Spinal cord (tissue), 10 donors: ENCODE measurements at places on chromosomes 3 and 15.

- no peak for DNase-seq
Measured at GRCh38 chr15:60518511-60518910, 39.6 kb upstream of the ICE2 start.

GRCh38 chr3:101453961-101454360 is 59.1 kb downstream of the SENP7 start:
- no peak for DNase-seq

- no peak for DNase-seq
Measured at GRCh38 chr15:72183781-72184164, 13.8 kb downstream of the GRAMD2A start.

DNA sequence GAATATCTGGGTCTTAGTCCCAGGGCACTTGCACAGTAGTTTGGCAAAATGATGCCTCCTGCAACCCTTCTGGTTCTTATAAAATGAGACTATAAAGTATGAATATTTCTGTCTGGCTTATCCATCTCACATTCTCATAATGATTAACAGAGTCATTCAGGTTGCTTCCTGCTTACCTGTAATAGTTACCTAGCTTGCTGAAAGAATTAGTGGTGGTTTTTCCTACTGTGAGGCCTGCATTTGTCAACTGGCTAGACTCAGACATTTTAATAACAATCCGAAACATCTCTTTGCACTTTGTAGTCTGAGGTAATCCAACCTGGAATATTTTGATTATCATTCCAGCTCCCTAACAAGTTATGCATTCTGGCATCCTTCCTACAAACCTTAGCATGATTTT is 75.6 kb upstream of the POU1F1 start:
- DNase-seq = no peak

DNA sequence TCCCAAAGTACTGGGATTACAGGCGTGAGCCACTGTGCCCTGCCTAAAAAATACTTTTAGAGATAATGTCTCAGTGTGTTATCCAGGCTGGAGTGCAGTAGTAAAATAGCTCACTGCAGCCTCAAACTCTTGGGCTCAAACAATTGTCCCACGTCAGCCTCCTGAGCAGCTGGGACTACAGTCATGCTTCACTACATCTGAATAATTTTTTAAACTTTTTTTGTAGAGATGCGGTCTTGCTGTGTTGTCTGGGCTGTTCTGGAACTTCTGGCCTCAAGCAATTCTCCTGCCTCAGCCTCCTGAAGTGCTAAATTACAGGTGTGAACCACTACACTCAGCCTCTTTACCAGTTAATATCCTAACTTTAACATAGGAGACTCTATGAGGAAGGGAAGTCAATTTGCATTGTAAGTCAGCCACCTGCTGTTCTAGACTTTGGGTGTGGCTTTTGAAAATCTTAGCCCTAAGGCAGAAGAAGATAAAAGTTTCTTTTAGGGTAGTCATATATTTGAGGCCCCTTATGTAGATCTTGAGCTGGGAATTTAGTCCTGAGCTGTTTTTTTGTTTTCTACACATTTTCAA is 78.2 kb upstream of the RASGRP1 start:
- no peak for DNase-seq

DNA sequence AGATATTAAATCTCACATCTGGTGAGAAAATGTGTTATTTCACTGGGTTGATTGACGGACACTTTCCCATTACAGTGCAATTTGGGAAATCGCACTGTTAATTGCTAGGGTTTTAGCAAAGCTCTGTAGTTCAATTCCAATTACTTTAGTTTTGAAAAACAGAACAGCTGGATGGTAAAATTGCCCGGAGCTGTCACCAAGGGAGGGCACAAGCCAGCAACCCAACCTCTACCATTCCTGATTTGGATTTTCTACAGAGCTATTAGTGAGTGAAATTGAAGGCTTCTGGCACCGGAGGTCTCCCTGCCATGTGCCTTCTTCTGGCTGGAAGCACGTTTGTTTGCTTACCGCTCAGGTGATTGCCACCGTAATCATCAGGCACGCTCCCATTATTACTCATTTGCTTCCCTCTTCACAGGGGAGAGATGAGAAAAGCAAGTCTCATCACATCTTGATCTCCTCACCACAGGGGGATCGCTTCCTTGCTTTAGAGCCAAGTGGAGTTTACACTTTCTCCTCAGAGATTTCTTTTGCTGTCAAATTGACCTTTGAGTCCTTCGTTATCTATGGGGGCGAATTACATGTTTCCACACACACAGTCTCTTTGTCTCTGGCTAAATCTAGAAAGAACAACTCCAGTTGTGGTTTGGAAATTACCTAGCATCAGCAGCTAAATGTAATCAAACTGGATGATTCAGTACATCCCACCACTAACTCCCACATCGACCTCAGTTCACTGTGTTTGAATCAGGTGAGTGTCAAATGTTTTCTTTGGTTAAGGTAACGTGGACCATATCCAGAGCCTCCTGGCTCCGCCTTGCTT is 421.7 kb upstream of the GOLIM4 start:
- DNase-seq = no peak

- no peak for DNase-seq
Measured at GRCh38 chr3:157077565-157077991, 82.4 kb downstream of the CCNL1 start.

DNA sequence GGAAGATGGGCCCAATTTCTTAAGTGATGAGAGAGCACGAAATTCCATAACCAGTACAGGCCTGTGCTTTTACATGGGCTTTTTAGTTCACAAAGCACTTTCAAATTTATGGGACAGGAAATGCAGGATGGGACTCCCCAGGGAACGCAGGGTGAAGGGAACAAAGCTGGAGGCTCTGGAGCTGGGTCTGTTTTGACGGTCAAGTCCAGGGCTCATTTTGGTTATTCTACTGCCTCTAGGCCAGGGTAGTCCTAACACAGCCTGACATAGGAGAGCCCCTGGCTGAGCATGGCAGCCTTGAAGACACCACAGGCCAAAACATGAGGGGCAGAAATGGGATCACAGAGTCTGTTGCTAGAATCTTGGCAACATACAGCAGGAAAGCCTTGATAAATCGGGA is 33.5 kb downstream of the HCLS1 start:
- no peak for DNase-seq
